ENCODE measurements at places on chromosomes 4 and X.

DNA sequence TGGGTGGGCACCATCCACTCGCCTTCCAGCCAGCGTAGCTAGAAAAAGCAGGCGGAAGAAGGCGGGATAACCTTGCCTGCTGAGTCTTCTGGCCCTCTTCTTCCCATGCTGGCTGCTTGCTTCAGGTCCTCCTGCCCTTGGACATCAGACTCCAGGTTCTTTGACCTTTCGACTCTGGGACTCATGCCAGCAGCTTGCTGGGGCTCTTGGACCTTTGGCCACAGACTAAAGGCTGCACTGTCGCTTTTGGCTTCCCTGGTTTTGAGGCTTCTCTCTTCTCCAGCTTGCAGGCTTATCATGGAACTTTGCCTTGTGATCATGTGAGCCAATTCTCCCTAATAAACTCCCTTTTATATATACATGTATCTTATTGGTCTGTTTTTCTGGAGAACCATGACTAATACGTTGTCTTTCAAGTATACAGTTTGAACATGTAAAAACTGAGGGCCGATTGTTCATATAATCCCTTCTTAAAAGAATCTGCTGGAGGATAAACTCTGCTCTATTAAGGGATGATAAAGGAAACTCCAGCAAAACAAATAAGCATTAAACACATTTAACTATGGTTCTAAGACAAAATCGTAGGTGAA, 116.6 kb upstream of the LCORL start:
- no peak for DNase-seq

GRCh38 chr4:1379801-1380331, 26.4 kb downstream of the NKX1-1 start:
- DNase-seq: no peak

DNA sequence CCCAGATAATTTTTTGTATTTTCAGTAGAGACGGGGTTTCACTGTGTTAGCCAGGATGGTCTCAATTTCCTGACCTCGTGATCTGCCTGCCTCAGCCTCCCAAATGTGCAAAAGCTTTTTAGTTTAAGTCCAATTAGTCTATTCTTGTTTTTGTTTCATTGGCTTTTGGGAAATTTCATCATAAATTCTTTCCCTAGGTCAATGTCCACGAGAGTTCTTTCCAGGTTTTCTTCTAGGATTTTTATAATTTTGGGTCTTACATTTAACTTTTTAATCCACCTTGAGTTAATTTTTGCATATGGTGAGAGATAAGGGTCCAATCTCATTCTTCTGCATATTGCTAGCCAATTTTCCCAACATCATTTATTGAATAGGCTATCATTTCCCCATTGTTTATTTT, 36.3 kb upstream of the PDLIM5 start:
- no peak for DNase-seq

DNA sequence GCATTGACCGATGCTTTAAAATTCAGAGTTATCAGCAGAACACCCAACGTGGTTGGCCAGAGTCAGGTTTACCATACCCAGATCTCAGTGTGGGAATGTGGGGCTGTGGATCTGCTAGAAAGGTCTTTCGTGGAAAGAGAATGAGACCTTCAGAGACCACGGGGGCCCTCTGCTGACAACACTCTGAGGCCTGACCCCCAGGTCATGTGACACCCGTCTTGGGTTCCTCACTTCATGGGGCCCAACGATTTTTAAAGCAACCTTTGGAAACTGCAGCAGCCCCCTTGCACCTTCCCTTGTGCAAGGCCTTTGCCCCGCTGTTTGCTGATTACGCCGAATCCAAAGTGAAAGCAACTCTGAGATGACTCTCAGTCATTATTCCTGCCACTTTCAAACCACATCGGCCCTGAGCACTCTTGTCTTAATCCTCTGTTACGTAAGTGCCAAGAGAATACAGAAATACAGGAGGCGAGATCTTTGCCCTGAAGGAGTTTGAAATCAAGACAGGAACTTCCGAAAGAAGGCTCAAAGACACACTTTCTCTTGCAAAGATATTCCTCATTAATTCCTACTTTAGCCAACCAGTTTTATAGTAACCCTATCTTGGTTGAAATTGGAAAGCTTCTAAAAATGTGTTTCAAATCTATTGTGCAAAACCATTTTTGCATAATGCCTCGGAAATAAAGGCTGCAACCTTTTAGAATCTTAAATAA, 88.3 kb downstream of the EVC2 start:
- DNase-seq: no peak

DNA sequence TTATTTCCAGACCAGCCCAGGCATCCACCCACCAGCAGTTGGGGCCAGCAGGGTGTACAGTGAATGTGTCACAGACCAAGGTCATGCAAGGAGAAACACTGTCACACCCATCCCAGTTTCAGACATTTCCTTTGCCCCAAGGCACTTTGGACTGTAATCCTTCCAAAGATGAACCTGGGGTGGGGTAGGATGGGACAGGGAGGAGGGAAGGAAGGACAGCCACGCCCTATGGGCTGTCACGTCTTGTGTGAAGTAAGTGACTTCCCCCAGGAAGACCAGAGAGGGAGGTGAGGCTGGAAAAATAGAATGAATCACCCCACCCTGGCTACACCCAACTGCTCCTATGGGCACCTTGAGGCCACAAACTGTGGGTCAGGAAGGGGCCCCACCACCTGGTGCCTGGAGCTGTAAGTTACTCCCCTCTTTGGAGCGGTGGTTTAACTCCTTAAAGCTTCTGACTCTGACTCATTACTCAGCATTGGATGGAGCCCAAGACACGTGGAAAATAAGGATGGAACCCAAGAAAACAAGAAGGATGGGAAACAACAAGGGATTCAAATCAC, 349.9 kb upstream of the KLF3 start:
- DNase-seq: no peak

DNA sequence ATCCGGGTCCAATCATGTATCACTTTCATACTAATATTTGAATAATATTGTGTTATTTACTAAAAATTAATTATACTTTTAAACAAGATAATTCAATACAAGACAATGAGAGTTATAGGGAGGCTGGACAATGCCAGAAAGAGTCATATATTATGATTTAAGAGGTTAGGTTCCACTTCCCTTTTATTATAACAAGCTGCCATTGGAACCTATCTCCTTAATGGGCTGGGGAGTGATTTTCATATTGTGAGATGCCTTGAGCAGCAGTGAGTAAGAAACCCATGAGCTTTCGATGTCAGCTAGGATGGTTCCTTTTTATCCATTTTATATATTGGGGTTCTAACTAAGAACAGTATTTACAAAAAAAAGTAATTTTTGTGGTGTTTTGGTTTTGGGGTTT, 91.8 kb downstream of the MAB21L2 start:
- DNase-seq: no peak

DNA sequence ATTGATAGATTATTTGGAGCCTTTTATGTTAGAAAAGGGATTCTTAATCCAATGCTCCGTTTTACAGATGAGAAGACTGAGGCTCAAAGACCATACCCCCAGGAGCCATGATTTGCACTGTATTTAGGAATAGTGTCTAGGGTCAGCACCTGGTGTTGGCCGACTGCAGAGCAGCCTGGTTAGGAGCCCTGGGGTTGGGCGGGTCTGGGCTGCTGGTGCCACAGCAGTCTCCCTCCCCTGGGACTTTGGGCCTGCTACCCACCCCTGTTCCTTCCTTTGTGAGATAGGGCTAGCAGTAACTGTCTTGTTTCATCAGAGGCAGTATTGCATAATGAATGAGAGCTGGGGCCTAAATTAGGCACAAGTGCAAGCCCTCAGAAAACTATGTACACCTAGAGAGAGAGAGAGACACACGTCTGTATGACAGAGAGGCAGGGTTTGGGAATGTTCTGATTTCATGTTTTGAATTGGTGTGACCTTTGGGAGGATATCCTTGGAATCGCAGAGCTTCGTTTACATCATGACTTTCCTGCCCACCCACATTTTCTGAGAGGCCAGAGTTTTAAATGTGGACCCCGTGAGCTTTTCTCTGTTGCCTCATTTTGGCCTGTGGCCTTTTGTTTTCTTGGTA, 111.7 kb downstream of the PTTG2 start:
- no peak for DNase-seq

DNA sequence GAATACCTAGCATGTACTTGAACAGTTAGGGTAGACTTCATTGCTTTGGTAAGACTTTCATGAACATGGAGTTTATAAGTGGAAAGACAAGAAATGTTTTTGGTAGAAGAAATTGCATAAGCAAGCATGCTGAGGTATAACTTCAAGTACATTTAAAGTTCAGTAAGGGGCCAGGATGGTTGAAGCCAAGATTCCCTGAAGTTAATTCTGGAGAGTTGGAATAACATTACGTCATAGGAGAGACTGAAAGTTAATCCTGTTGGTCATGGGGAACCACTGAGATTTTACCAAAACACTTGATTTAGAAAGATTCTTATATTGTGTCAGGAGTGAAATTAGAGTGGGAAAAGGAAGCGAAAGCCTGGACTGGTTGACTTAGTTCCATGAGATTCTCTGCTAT, 767.5 kb upstream of the MAGEB2 start:
- no peak for DNase-seq

- DNase-seq: no peak
Measured at GRCh38 chr4:136424052-136424451, 1108.2 kb downstream of the PCDH18 start.

DNA sequence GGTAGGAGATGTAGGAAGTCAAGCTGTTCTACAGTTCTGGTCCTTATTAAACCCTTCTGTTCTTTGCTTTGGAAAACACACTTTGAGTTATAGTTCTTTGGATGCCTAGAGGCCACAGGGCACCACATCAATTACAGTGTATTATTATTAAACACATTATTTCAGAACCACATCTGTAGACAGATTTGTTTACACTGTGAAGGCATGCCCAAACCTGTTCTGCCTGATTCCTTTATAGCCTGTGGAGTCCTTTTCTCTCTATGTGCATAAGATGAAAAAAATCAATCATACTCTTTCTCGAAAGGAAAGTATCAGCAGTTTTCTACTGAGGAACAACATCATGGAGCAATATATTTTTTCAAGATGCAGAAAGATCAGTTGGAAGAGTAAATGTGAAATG, 371.3 kb upstream of the INTU start:
- no peak for DNase-seq

DNA sequence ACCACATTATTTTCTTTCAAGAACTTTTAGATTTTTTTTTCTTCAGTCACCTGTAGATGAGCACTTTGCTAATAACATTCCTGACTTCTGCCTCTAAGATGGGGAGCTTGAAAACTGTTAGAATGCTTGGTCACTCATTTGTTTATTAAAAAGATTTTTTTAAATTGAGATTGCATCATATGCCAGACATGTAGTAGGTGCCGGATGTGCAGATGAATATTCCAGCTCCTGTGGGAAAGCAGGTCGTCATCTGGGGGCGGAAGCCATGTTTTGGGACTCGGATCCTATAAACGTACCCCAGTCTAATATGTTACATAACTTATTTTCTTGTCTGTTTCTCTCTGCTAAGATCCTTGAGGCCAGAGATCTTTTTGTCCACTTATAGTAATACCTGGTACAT, 236.8 kb downstream of the ARHGAP10 start:
- no peak for DNase-seq

DNA sequence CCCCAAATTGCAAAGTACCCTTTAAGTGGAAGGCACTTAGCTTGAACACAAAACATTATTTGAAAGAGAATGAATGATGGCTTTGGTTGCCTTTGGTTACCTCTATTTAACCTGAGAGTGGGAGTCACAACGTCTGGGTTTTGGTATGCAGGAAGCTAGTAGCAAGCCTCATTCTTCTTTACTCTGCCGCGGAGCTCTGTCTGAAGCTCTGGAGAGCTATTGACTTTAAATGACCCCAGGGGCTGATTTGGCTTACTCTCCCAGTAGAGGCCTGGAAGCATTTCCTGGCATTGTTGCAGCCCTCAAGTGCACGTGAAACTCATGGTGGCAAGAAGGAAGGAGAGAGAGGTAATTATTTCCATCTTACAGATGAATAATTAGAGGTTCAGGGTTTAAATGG, 81.8 kb upstream of the MAGEA4 start:
- no peak for DNase-seq

DNA sequence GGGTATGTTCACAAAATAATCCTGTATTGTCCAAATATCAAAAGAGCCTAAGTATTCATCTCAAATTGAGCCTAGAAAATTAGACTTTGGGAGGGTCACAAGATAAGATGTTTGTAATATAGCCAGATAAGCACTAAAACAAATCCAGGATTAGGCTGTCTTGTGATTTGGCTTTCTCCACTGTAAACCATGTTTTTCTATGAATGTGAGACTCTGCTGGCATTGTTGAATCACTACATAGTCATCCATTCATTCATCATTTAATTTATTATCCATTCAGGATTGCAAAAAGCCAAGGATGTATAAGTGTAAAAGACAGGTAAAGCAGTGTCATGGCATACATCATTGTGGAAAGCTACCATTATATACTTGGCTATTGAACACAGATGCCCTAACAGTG, 148.0 kb downstream of the GRID2 start:
- no peak for DNase-seq

- no peak for DNase-seq
Measured at GRCh38 chr4:31325300-31325699, 605.1 kb downstream of the PCDH7 start.

DNA sequence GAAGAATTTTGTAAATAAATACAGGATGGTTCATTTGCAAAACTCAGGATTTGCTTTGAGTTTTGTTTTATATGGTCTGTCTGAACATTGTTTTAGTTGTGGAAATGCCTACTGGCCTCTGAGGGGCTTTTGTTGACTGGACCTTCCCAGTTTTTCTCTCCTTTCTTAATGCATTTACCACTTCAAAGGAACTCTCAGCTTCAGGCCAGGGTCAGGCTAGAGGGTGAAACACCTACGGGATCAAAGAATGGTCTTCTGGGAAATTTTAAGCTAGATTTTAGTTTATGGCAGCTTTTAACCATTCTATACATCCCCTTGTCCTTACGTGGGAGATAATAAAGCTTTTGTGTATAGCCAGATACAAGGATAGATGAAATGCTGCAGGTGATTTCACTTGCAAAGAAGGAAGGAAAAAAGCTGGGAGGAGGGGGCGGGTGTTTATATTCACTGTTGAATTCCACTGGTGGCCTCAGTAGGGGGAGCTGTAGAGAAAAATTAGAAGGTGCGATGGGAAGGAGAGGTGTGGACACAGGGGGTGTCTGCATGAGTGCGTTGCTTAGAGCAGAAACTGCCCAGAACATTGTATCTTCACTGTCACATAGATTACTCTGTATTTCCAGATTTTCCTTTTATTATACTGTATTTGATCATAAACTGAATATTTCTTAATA, 151.8 kb downstream of the TSPAN5 start:
- DNase-seq: no peak

DNA sequence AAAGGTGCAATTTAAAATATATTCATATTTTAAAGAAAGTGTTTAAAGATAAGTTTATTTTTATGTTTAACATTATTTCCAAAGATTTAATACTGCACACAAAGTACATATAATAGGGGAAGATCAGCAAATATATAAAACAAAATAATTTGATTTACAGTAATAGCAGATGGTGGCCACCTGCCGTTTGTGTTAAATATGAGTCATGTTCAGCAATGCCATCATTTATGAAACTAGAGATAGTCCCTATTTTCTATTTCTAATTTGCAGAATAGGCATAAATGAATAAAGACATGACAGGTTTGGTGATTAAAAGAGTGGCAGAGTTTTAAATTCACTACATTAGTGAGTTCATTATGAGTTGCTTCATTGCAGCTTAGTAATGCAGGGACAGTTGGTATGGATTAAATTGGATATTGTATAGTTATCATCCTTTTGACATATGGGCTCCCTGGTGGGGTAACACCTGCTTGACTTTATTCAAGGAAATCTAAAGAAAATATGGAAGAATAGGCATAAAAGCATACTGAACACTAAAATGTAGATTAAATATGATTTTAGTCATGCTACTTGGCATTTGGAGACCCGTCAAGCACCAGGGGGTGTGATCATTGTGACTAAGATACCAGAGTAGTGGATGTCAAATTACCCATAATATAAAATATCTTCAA, 78.8 kb upstream of the BANK1 start:
- DNase-seq: no peak
